ENCODE measurements at places on chromosomes 5 and 9.
A peak's percentile ranks its signal among the peaks of the same experiment; 100 is the strongest.

- DNase-seq, result no peak
- H3K4me1 ChIP-seq, result no peaks in the 10 kb centered on the region
- H3K36me3 ChIP-seq, result no peaks in the 10 kb centered on the region
These were observed 118.7 kb upstream of the CD180 start for GRCh38 chr5:67315082-67315989.

DNA sequence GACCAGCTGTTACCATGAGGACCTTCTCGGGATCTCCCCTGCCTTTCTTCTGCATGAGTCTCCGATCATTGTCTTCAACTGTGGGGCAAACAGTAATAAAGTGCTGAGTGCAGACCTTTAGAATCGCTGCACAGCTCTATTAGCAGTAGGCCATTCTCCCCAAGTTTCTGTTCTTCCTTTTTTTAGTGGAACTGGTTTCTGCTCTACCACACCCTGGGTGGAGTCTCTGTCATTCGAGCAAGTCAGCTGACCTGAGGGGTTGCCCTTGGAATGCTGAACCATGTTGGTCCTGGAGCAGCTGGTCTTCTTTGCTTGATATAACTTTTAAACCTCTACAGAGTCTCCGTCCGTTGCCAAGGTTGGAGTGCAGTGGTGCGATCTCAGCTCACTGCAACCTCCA, 33.4 kb upstream of the GNPDA1 start:
- no peaks in the 10 kb centered on the region for H3K36me3 ChIP-seq
- DNase-seq, result no peak
- H3K27ac ChIP-seq, result no peak overlapping the region
- no peaks in the 10 kb centered on the region for H3K27me3 ChIP-seq
- no peak overlapping the region for H3K4me3 ChIP-seq
- H3K4me1 ChIP-seq, result no peaks in the 10 kb centered on the region

GRCh38 chr5:2658447-2658846, 93.0 kb downstream of the IRX2 start:
- H3K27me3 ChIP-seq, result no peaks in the 10 kb centered on the region
- no peak for DNase-seq
- no peaks in the 10 kb centered on the region for H3K36me3 ChIP-seq
- H3K4me1 ChIP-seq, result no peaks in the 10 kb centered on the region

DNA sequence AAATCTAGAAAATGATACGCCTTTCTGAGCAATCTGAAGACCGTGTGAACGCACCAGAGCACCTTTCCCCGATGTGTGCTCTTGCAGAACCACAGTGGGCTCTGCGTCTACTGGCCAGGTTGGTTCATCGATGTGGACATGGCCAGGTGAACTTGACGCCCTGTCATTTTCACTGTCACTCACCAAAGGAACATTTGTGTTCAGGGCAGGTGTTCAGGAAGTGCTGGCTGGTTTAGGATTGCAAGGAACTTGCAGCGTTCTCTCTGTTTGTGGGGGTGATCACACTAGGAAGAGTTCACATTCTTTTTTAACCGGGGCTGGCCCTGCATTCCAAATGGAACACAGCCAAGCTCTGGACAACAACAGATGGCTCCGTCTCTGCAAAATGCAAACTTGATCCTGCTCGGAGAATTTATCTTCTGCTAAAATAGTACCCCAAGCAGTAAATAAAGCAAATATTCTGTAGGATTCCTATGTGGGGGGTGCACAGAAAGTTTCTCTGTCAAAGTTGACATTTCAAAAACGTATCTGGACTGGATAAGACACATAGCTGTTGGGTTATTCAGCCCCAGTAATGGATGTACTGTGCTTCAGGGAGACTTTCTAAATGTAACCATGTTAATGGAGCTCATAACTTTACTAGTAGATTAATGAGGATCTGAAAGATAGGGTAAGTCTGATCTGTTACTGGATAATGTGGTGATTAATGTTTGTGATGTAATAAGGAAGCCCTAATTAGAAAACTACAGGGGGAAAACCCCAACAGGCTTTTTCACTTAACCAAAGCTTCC, 45.7 kb upstream of the FANCC start:
- DNase-seq, result no peak
- H3K4me1 ChIP-seq, result no peaks in the 10 kb centered on the region
- H3K4me3 ChIP-seq, result no peak overlapping the region
- no peaks in the 10 kb centered on the region for H3K36me3 ChIP-seq
- no peak overlapping the region for H3K27ac ChIP-seq
- H3K27me3 ChIP-seq, result peaks cover 6% of the 10 kb centered on the region

DNA sequence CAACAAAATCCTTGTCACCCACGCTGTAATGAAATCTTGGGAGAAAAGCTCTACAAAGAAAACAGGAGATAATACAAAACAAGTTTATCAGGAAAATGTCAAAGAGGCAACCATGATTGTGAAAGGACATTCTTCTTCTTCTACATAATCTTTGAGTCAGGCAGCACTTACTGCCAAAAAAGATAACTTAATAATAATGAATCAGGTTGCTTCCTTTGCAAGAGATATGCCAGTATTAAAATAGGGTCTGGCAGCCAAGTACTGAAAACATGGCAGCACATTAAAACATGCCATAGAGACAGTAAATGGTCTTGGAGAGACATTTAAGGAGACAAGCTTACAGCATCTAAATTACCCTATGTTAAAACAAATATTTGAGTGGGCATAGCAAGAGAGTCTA, 1573.4 kb downstream of the EFNA5 start:
- no peak overlapping the region for H3K27ac ChIP-seq
- no peaks in the 10 kb centered on the region for H3K27me3 ChIP-seq
- H3K36me3 ChIP-seq, result no peaks in the 10 kb centered on the region
- no peak for DNase-seq
- H3K4me3 ChIP-seq, result no peak overlapping the region

DNA sequence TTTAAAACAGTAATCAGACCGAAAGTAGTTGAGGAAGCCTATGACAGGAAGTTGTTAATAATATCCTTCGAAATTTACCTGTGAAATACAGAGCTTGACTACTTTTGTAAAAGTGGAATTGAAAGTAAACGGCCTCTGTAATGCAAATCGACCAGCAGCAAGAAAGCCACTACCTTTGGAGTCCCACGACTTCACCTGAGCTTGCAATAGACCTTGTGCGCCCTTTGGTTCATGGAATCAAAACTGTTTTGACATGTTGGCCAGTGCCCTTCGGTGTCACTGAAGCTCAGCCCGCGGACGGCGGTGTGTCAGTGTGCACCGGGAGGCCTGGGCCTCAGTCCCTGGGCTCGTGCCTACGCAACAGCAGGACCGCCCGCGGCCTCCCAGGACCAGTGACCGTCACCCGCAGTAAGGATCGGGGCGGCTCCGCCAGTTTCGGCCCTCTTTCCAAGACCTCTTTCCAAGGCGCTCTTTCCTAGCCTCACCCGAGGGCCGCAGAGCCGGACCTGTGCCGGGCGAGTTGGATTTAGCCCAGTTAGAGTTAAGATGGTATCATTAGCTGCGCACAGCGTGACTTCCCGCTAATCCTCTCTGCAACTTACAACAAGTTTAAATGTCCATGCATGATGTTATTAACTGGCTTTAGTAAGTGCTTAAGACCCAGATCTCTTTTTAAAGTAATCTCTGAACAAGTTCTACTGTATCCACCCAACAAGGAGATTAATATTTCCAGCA, 223.3 kb downstream of the MEF2C start:
- H3K27ac ChIP-seq, result no peak overlapping the region
- no peaks in the 10 kb centered on the region for H3K36me3 ChIP-seq
- H3K4me1 ChIP-seq, result peaks cover 15% of the 10 kb centered on the region

DNA sequence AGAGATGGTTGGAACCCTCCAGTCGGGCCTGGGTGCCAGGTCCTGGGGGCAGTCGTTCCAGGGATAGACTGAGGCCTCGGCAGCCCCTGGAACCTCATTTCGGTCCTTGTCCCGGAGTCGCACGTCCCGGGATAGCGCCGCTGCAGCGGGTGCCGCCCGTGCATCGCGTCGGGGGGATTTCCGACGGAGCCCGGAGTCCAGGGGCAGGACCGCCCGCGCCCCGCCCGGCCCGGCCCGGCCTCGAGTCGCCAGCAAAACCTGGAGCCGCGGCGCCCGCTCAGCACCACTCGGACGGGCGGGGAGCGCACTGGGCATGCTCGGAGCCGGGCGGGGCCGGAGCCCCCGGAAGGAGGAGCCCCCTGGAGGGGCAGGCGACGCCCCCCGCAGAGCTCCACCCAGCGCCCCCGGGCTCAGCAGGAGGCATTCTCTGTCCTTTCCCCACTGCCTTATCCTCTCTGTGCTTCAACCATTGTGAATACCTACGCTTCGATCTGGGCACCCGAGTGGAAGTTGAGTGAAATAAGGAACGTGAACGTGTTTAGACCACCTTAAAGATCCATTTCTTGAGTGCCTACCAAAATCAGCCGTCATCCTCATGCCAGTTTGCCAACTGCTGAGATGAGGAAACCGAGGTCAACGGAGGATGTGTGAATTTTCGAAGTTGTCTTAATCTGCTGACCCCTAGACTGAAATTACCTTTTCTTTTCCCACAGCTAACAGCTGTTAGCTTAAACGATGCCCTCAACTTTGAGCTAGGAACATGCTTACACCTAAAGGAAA, 1.7 kb upstream of the PTPN3 start:
- H3K36me3 ChIP-seq, result no peaks in the 10 kb centered on the region
- no peak overlapping the region for H3K27ac ChIP-seq
- no peaks in the 10 kb centered on the region for H3K4me1 ChIP-seq
- peaks cover 22% of the 10 kb centered on the region for H3K27me3 ChIP-seq
- H3K4me3 ChIP-seq, result no peak overlapping the region

DNA sequence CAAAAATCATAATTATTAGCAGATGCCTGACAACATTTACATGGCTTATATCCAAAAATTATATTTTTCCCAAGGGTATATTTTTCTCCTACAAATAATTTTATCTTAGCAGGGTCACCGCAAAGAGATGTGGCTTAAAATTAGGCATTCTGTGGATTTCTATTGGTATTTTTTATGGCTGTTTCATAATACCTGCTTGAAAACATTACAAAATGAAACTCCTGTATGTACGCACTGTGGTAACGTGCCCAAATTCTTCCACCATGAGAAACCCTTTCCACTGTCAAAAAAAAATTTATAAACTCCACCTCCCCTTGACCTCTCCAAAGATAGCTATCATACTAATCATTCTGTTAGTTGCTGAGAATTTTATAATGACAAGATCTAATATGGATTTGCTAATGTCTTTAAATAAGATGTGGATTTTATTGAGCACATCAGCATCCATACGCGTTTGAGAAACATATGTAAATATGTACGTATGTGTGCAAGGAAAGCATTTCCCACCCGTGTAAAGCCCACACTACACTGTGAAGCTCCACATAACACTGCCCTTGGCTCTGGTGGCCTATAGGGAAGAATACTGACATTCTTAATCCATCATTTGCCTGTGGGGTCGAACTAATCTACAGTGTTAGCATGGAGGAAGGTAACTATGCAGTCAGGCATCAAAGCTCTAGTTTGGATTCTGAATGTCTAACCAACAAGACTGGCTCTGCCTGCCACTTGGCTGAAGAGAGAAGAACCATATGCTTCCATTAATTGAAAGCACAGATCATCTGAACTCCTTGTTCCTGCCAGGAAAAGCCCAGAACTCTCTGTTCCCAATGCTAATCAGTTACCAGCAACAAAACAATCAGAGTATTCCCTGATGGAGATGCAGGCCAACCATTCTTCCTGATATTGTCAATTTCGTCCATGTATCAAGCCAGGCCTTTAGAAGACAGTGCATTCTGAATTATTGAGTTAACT, 244.7 kb downstream of the SPOCK1 start:
- no peaks in the 10 kb centered on the region for H3K27me3 ChIP-seq
- no peak overlapping the region for H3K27ac ChIP-seq

DNA sequence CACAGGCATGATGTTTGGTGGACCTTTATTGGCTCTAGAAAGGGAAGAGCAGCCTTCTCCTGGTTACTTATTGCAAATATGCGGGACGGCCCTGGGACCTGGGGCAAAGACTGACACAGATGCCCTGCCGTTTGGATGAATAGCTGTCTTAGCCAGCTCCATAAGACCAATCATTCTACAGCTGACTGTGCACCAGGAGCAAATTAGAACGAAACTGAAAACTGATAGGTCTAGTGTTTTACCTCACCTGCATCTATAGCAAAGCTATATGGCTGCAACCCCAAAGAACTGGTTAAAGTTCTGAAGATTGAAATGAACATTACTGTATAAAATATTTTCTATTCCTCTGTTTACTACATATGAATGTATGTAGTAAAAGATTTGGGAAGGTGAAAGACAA, 34.2 kb upstream of the BNC2 start:
- H3K27me3 ChIP-seq, result no peaks in the 10 kb centered on the region
- no peaks in the 10 kb centered on the region for H3K36me3 ChIP-seq
- no peak overlapping the region for H3K27ac ChIP-seq
- DNase-seq, result no peak
- no peaks in the 10 kb centered on the region for H3K4me1 ChIP-seq
- no peak overlapping the region for H3K4me3 ChIP-seq

GRCh38 chr5:140402258-140403074, 833 bp downstream of the ANKHD1 start:
- DNase-seq, result peak; percentile 57
- no peaks in the 10 kb centered on the region for H3K27me3 ChIP-seq
- peaks cover 42% of the 10 kb centered on the region for H3K4me1 ChIP-seq
- peaks cover 7% of the 10 kb centered on the region for H3K36me3 ChIP-seq

DNA sequence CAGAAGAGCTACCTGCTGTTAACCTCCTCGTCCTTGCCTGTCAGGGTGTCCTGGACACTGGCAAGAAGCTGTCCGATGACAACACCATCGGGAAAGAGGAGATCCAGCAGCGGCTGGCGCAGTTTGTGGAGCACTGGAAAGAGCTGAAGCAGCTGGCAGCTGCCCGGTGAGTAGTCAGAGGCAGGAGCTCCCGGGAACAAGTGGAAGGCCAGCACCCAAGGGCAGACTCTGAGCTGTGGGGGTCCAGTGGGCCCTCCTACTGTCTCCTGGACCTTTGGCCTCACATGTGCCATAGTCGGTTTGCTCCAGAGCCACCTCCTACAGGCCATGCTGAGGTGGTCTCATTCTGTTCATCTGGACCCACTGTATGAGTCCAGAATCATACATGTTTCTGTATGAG, 38.7 kb downstream of the DYNC2I2 start:
- no peaks in the 10 kb centered on the region for H3K4me1 ChIP-seq
- H3K36me3 ChIP-seq, result peaks cover 92% of the 10 kb centered on the region
- no peak overlapping the region for H3K4me3 ChIP-seq
- H3K27ac ChIP-seq, result no peak overlapping the region

- H3K36me3 ChIP-seq, result no peaks in the 10 kb centered on the region
- H3K4me1 ChIP-seq, result no peaks in the 10 kb centered on the region
- H3K27ac ChIP-seq, result no peak overlapping the region
- H3K27me3 ChIP-seq, result no peaks in the 10 kb centered on the region
- no peak for DNase-seq
- no peak overlapping the region for H3K4me3 ChIP-seq
These were observed 123.8 kb upstream of the PHYKPL start for GRCh38 chr5:178356431-178356872.

DNA sequence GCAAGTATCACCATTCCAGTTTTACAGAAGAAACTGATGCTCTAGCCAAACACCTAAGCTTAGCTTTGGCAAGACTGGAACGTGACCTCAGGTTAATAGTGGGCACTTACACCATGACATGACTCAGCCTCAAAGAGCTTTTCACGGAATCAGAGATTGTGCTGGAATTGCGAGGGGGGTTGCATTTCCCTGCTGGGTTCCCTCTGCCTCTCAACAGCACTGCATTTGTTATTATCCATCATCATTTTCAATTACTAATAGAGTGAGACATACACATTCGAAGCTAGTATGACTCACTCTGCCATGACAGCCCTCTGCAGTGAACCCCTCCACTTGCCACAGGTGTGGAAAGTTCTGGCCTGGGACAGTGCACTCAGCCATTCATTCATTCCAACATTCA, 8.0 kb downstream of the SPOCK1 start:
- peaks cover 5% of the 10 kb centered on the region for H3K27me3 ChIP-seq
- no peaks in the 10 kb centered on the region for H3K4me1 ChIP-seq
- no peaks in the 10 kb centered on the region for H3K36me3 ChIP-seq
- no peak overlapping the region for H3K4me3 ChIP-seq

- H3K4me1 ChIP-seq, result no peaks in the 10 kb centered on the region
- no peak overlapping the region for H3K27ac ChIP-seq
- no peaks in the 10 kb centered on the region for H3K36me3 ChIP-seq
- no peak for DNase-seq
- no peak overlapping the region for H3K4me3 ChIP-seq
These were observed 74.1 kb upstream of the BASP1 start for GRCh38 chr5:17143335-17143734.
